NCI-H460 (cell line): ENCODE measurements at places on chromosomes 6 and 20. TPM values are rescaled to one million over a fixed set of nuclear protein-coding genes. Genes with fewer than 3 reads are reported as not detected.

DNA sequence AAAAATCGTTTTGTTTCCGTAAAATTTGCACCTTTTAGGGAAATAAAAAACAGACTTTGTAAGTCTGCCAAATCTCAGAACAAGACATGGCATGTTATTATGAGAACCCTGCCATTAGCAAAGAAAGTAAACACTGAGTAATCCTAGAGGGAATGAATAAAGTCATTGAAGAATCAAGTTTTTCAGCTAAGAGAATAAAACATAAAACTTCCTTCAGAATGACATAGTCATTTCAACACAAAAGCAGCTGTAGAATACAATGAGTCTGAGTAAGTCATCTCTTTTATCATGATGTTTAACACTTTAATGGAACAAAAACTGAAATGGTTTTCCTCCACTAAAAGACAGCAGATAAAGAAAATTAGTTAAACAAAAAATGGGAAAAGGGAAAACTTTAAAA is 10.3 kb upstream of the DST start:
- no peak for DNase-seq

The OR2H2 gene
- not detected in 2 replicates for total RNA-seq

DNA sequence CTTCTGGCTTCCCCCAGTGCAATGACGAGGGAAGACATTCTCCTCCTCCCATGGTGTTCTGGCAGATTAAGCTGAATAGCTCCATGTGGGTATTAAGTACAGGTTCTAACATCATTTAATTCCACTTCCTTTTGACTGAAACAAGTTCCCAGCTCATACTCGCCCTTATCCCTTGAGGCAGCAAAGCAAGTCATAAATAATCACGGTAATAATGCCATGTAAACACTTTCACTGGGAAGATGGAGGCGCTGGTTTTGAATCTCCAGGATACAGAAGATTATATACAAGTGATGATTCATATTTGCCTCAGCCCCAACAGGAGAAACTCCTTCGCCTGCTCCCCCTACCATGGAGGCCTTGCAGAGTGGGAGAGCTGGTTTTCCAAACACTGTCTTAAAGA is 141.3 kb downstream of the PXDC1 start:
- DNase-seq: no peak

- DNase-seq: no peak
These were observed 46.9 kb upstream of the POU3F2 start for GRCh38 chr6:98787435-98787834.

- no peak for DNase-seq
These were observed 22.9 kb upstream of the NPBWR2 start for GRCh38 chr20:64130271-64130670.

- no peak for DNase-seq
These were observed 205.7 kb downstream of the EPM2A start for GRCh38 chr6:145529582-145529981.

- DNase-seq: peak; percentile 70
These were observed 64.1 kb upstream of the BEND6 start for GRCh38 chr6:56890683-56891429.

GRCh38 chr20:45775411-45775810 is 16.3 kb downstream of the WFDC3 start:
- DNase-seq: no peak

The TAAR9 gene
- not detected in 2 replicates for total RNA-seq

DNA sequence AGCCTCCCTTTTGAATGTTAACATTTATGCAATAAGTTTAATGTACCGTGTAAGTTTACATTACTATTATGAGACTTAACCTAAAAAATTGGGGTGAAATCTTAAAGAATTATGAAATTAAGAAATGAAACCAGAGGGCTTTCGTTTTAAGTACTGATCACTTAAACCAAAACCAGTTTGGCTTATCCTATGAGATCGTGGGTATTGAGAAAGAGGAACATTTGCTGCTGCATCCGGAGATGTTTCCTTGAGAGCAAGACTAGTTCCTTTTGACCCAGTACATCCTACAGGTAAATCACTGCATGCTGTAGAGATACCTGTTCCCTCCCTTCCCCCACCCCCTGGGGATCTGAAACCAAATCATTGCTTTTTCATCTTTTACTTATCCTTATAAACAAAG is 201.3 kb downstream of the ESR1 start:
- no peak for DNase-seq

DNA sequence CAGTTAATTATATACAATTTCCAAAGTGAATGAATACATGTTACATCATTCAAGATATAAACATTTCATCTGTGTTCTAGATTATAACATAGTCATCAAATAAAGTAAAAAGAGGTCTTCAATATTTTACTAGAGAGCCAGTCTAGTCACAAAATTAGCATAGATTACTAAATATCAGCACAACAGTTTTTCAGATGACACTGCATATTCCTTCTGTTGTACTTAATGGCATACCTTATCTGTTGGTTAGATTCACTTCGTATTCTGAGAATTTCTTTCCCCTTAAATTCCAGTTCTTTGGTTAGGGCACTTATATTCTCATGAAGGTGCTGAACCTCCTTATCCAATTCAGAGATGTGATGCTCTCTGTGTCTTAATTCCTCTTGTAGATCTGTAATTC is 39.8 kb upstream of the MCM9 start:
- DNase-seq: no peak

DNA sequence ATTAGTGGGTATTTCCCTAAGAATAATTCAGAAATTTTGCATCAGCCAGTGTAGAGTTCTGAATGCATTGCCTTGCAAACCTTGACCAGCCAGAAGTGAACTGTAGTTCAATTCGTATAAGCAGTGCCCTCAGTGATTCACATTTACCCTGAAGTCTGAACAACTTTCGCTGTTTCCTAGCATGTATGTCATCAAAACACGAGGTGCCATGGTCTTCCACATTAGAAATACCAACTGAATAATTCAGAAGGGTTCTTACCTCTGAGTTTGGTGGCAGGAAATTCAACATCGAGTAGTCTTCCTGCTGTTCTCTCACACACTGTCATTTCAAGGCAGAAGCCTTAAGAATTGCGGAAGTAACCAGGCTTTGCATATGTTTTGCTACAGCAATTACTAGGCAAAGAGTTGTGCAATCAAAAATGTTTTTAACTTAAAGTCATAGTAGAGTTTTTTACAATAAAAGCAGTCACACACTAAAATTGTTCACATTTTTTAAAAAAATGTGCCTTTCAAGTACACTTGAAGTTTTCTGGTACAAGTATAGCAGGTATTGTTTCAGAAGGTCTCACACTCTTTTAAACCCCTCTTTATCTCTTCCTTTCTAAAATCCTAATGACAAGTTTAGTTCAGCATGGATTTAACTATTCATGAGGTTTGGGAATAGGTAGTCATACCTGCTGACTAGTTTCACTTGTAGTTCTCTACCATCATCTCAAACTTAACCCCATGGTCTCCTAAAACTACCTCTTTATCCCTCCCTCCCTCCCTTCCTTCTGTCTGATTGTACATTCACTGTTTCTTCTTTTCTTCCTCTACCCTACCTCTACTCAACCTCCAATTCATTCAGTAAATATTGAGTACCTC is 118.3 kb downstream of the STXBP5 start:
- no peak for DNase-seq

DNA sequence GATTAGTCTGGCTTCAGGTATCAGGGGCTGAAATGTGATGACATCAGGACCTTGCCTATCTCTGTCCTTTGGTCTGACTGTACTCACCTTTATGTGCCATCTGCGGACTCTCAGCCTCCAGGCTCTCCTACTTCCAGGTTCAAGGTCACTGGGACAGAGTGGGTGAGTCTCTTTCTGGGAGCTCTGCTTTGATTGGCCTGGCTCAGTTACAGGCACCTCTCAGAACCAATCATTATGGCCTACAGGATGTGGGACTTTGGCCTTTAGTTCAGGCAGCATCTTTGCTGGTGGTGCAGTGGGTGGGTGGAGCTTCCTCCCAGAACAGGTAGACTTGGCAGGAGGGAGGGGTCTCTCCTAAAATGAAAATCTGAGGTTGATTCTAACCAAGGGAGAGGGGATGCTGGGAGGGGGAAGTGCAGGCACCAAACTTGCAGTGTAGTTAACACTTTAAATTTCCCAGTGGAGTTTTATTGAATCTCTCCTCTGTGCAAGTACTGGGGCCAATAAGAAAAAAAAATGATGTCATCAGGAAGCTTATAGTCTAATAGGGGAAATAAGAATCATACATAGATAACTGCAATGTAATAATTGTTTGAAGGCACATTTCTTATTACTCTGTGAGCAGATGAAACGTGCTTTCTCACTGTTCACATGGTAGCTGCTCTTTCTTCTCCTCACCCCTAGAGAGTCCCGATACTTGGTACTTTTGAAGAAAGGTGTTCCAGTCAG is 53.4 kb downstream of the SLC24A3 start:
- DNase-seq: no peak

DNA sequence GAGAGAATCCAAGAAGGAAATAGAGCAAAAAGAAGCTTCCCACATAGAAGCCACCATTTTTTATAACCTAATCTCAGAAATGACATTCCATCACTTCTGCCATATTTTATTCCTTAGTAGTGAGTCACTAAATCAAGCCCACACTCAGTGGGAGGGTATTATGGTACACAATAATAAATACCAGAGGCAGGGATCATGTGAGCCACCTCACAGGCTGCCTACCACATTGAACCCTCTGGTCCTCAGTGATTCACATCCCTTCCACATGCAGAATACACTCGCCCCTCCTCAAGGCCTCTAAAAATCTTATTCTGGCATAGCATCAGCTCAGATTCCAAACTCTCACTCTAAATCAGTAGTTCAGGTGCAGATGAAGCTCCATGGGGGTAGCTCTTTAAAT is 49.4 kb downstream of the TMC2 start:
- DNase-seq: no peak

GRCh38 chr6:122718616-122719015 is 60.9 kb upstream of the FABP7 start:
- no peak for DNase-seq

DNA sequence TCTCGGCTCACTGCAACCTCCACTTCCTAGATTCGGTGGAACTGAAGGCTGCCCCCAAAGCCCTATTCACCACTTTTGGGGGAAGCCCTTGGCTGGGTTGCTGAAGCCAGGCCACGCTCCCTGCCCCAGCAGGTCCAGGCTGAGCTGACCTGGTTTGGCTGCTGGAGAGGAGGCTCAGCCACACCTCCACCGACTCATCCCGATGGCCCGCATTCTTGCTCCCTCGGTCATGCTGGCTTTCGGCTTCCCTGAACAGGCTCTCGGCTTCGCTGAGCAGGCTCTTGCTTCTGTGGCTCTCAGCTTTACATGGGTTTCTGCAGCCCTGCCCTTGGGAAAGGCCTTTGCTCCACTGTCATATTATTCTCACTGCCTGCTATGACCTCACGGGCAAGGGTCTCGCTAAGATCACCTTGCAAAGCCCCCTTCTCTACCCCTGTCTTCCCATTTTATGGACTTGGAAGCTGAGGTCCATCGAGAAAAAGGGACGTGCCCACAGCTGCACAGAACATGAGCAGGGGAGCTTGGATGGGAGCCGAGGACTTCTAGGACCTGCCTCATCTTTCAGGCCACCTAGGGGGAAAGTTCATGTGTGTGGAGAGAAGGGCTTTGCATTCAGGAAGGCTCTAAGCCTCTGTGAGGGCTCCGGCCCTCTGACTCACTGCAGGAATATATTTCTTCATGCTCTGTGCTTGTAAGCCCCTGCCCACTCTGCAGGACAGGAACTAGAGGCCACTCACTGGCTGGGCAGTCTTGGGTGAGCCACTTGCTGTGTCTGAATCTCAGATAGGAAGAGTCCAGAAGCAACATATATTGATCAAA is 15.6 kb downstream of the ARHGAP40 start:
- DNase-seq: no peak

GRCh38 chr6:16049168-16049567 is 79.7 kb upstream of the MYLIP start:
- DNase-seq: no peak

The LY6G6D gene
- total RNA-seq: not detected in 2 replicates

DNA sequence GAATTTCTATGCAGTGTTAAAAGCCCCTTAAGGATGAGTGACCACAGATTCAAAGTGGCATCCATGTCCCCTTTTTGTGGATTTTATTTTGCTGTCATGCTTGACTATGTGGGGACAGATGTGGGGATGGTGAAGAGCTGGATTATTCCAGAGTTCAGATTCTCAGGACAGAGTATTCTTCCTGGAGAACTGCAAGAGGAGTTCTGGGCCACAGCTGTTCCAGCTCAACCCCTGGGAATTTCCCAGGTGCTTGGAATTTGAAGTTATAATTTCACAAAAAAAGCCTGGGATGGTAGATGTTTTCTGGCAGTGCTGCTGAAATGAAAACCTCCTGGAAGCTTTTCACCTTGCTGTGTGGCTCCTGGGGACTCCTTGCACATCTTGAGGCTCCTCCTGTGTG is 671.8 kb upstream of the MARCKS start:
- no peak for DNase-seq

GRCh38 chr6:20599302-20600051 is 65.2 kb downstream of the CDKAL1 start:
- DNase-seq: no peak

DNA sequence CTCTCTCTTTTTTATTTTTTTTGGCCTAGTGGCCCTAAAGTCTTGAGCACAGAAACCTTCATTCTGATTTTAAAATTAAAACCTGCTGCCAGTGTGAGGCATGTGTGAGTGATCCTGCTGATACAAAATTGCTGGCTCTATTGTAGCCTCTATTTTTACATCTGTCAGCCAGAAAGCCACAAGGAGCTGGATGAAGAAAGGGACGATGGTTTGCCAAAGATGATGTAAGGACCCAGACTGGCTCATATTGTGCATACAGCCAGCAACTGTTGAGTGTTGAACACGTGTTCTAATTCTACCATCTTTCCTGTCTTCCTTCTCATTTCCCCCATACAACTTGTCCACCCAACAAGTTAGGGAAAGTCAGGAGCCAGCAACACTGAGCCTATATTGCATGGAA is 40.8 kb upstream of the ATXN1 start:
- no peak for DNase-seq

GRCh38 chr6:195861-196360 is 96.4 kb upstream of the DUSP22 start:
- DNase-seq: no peak

The ALDH8A1 gene
- 0.20 TPM in 1 of 2 replicates, not detected in the other for total RNA-seq

The ZC2HC1B gene
- not detected in 2 replicates for total RNA-seq

The TCF15 gene
- total RNA-seq: 0.32 TPM in 1 of 2 replicates, not detected in the other

GRCh38 chr20:6851136-6851535 is 83.7 kb downstream of the BMP2 start:
- no peak for DNase-seq

The EYS gene
- total RNA-seq: not detected in 2 replicates

DNA sequence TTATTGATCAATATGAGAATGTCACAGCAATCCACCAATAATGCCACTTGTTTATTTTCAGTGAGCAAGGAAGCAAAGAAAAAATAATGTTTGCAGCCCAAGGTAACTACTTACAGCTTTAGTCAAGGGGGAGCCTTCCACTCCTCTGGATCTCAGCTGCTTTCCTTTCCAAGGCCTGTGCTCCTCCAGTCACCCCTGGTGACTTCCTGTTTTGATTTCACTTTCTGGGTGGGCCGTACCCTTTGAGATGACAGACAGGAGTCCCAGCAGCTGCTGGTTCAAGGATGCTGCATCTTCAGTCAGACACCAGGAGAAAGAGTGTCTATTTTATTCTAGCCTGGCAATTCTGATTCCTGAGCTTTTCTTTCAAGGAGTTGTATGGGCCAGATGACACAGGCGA is 5.6 kb upstream of the VNN2 start:
- no peak for DNase-seq
